NCI-H1092 (cell line): ENCODE measurements at places on chromosomes 13 and 19.
A peak's percentile ranks its signal among the peaks of the same experiment; 100 is the strongest.

DNA sequence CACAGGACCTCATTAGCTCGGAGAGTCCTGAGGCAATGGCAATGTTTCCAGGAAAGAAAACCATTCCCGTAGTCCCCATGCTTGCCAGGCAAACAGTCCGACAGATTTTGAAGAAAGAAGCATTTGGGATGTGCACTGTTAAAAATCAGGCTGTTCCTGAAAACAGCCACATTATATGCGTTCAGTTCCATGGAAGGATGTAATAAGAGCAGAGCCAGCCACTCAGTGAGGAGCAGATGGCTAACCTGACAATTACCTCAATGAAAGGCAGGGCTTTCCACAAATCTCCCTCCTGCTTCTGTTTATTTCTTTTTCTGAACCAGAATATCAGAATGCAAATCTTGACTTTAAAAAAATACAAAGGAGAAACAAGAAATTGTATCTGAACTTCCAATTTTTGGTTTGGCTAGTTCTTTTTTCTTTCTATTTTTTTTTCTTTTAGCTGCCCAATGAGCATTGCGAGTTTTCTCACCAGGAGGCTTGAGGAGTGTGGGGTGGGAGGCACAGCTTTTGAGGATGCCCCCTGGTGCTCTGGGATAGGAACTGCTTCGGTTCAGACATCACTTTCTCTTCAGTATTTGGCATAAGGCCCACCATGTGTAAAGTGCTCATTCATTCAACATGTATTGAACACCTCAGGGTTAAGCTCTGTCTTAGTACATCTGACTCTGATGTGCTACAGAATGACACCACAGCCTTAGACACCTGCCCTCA is 124.2 kb downstream of the TBC1D4 start:
- DNase-seq: peak; percentile 13

- DNase-seq: no peak
Observed at GRCh38 chr13:26412263-26412662, 145.2 kb upstream of the WASF3 start.

GRCh38 chr19:48961051-48961649 is 4.0 kb upstream of the FTL start:
- no peak for DNase-seq

GRCh38 chr19:49396738-49397505 is 8.9 kb downstream of the KASH5 start:
- no peak for DNase-seq

GRCh38 chr13:20492641-20493040 is 33.0 kb downstream of the CRYL1 start:
- DNase-seq: no peak

DNA sequence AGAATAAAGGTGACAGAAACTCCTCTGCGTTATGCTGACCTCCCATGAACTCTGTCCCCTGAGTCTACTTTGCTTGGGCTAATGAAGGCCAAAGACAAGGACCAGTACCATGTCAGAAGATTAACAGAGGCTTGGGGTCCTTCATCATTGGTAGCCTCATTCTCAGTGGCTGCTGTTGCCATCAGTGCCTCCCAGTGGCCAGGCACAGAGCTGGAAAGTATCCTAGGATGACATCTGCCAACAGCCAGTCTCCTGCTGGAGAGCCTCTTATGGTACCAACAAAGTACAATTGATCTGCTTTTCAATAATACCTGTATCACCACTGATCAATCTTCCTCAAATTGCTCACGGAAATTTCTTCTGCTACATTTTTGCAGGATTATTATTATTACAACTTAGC is 281.6 kb downstream of the DNAJC15 start:
- DNase-seq: no peak

GRCh38 chr13:23583491-23583890 is 13.3 kb downstream of the TNFRSF19 start:
- DNase-seq: peak; percentile 65
